ENCODE measurements at places on chromosomes 1 and 21.
A peak's percentile ranks its signal among the peaks of the same experiment; 100 is the strongest.

- no peak for DNase-seq
Measured at GRCh38 chr1:81312272-81312754, 488.4 kb upstream of the ADGRL2 start.

DNA sequence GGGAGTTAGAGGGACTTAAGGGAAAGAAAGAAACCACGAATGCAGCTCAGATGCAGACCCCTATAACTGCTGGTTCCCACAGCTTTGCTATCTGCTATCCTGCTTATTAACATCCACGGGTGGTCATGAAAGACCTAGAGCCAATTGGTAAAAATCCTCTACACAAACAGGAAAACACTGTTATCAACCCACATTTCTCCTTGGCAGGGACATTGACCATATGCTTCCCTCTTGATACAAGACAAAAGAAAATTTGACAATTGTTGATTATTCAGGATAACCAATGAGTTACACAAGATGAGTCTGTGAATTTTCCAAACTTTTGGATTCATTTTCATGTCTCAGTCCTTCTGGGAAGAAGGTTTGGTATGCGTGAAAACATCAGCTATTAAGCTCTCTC lies 90.4 kb downstream of the TIAM1 start:
- DNase-seq, result no peak

DNA sequence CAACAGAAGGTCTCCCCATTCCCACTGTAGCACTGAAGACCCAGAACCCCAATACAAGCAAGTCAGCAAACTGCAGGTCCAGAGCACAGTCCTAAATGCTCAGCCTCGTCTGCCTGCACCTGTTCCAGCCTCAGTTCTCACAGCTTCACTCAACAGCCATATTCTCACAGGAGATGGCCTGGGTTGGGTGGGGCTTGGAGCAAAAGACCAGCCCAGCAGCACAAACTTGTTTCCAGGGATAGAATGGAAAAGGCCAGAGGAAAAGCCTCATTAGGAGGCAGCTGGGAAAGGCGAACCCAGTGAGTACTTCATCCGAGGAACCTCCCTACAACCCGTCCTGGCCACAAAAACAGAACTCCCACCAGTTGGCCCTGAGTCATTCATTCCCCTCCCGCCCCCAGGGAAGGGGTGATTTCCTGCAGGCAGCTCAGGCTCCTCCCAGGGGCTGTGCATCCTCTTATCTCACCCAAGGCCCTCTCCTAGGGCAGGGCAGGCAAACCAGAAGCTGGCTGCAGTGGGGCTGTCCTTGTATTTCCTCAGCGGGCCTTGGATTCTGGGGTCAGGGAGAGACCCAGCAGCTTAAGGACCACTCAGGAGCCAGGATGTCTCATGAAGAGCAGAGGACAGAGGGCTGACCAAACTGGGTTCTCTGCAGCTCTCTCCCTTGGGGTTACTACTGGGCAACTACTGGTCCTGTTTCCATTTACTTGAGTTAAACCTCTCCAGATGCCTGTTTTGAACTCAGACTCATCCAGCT lies 7.4 kb upstream of the MPL start:
- DNase-seq, result no peak

GRCh38 chr1:229119161-229119560 lies 151.8 kb upstream of the RAB4A start:
- no peak for DNase-seq

DNA sequence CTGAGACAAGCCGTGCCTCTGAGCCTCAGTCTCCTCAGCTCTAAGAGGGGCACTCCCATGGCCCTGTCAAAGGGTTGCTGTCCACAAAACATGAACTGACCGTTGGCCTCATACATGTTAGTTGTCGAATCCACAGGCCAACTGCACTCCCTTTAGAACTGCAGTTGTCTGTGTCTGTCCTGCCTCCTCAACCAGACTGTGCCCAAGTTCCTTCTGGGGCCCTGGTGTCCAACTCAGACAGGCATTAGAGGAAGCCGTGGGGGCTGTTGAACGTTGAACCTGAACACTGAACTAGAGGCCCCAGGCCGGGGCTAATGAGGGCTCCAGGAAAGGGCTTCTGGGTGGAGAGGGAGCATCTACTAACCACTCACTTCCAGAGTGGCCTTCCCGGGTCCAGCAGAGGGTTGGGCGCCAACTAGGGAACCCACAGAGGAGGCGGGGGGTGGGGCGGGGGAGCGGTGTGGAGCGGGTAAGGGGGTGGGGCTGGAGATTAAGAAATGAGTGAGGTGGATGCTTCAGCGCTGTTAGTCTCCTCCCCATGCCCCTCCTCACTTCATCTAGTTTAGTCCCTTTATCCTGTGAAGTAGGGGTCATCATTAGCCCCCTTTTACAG lies at the start of gene RAB42:
Gene RAB42 (plus strand): TSS at position 558 of the 613 bp plus-strand sequence. CDS start 247 bp downstream, outside the sequence.
- DNase-seq, result peak; percentile 11

DNA sequence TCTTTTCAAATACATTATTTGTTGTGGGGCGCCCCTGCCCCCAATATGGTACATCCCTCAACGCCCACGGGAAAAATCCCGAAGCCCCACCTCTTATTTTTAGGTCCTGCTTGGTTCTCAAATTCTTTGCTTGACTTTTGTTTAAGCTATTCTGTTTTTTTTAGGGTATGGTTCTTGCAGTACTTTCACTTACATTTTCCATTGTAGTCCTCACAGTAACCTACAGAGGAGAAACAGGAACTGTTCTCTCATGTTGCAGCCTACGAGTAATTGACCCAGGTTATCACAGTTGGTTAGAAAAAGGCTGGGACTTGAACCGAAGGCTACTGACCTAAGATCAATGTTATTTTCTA lies 697 bp upstream of the C21orf91 start:
- DNase-seq, result no peak

- DNase-seq, result no peak
Measured at GRCh38 chr1:3064296-3064850, 4.6 kb upstream of the PRDM16 start.

DNA sequence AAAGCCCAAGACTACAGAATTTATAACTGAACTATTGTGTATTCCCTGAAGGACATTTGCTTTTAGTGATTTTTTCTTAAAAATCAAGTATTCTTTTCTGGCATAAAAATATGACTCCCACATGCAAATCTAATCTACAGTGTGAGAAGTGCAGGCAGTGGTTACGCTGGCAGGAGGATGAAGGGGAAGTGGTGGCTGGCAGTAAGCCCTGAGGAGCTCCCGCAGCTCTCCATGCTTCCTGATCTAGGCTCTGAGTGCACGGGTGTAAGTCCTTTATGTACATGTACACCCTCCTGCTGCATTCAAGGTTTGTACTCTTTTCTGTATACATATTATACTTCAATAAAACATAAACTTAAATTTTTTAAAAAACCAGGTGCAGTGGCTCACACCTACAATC lies 67.5 kb upstream of the PRDX6 start:
- DNase-seq, result peak; percentile 57

- no peak for DNase-seq
Measured at GRCh38 chr1:18803851-18804250, 55.6 kb downstream of the TAS1R2 start.

DNA sequence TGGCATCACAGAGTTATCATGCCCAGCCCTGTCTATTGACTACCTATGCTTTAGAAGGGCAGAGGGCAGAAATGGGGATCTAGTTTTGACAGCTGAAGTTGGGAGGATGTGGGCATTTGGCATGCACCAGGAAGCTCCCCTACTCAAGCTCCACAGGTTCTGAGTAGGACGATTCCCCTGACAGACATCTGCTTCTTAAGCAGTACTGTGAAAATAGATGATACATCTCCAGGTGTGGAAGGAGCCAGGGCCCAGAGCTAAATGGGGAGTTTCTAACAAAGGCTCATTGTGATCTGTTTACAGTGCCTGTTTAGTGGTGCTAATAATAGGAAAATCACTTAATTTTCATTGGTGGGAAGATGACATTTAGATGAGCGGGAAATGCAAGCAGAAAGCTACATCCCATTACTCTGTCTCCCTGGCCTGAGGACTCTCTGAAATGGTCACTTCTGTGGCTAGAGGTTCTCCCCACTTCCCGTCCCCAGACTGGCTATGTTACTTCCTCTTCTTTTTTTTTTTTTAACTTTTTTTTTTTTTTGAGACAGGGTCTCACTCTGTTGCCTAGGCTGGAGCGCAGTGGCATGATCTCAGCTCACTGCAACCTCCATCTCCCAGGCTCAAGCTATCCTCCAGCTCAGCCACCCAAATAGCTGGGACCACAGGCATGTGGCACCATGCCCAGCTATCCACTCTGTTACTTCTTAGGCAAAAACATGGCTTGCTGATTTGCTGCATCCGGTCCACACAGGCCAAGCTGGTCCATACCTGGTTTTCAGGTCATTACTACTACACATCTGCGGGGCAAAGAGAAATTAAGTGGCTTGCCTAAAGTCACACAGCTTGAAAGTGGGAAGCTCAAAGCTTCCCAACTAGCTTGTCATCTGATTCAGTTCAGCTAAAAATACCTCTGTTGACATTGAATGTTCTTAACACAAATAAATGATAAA lies 23.2 kb upstream of the CNIH3 start:
- DNase-seq, result no peak

DNA sequence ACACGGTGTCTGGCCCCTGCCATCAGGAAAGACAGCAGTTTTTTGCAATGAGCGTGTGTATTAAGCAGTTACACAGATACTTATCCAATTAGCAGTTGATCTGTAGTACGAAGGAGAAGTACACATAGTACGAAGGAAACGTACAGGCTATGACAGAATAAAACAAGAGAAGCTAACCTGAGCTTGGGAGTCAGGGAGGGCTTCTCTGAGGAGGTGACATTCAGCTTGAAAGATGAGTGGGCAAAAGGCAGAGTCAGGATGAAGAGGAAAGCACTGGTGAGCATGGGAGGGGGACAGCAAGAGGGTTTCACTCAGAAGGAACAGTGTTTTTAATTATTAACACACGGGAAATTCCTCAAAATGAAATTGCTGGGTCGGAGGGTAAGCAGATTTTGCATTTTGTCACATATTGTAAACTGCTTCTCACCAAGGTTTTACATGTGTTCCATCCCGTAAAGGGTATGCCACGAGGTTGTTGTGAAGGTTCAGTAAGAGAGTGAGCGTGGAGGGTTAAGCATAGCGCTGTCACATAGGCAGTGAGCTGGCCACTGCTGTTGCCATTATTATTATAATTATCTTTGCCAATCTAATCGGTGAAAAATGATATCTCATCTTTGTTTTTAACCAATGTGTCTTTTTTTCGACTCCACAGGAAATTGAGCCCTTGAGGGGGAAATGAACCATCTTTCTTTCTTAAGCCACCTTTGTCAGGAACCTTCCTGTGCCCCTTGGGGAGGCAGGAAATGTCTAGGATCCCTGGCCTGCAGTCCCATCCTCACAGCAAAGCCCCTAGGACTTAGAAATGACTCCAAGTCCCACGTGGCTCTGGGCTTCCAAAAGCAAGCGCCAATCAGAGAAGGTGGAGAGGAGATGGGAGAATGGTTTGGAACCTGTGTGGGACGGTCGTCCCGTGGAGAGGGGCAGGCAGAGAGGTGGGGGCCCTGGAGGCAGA lies 47.3 kb upstream of the POU3F1 start:
- no peak for DNase-seq

- DNase-seq, result peak; percentile 86
Measured at GRCh38 chr1:40404670-40405462, 31.3 kb downstream of the SMAP2 start.

- DNase-seq, result no peak
Measured at GRCh38 chr1:219480011-219480410, 132.9 kb downstream of the ZC3H11B start.

DNA sequence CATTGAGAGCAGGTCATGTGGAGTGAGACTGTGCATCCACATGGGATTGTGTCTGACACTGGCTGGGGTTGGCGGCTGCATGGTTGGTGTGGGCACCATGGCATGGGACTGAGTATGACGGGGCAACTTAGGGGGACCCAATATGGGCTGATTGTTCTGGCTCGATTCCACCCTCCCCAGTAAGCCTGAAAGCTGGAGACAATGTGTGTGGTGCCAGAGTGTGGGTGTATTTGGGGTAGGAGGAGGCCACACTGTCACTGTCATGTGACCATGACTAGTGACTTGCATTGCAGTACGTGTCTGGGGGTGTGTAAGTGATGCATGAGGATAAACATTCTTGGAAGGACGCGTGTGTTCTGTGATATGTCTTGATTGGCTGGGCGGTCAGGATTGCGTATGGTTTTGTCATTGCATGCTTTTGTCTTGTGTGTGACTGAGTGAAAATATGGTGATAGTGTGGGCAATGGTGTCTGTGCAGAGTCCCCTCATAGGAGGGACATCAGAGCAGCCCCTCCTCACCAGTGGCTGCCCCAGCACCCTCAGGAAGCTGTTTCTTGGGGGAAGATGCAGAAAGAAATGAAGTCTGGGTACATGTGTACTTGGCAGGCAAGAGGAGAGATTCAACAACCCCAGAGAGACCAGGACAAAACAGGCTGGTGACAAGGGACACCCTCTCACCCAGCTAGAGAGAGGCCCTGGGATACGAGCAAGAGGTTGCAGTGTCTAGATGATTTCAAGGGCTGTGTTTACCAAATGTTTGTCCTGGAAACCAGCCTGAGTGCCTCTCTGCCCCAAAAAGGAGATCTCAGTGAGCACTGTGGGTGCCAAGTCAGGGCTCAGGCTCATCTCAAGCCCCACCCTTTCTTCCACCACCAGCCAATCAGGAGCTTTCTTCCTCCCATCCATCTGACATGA lies 36.3 kb downstream of the SDC3 start:
- DNase-seq, result no peak

DNA sequence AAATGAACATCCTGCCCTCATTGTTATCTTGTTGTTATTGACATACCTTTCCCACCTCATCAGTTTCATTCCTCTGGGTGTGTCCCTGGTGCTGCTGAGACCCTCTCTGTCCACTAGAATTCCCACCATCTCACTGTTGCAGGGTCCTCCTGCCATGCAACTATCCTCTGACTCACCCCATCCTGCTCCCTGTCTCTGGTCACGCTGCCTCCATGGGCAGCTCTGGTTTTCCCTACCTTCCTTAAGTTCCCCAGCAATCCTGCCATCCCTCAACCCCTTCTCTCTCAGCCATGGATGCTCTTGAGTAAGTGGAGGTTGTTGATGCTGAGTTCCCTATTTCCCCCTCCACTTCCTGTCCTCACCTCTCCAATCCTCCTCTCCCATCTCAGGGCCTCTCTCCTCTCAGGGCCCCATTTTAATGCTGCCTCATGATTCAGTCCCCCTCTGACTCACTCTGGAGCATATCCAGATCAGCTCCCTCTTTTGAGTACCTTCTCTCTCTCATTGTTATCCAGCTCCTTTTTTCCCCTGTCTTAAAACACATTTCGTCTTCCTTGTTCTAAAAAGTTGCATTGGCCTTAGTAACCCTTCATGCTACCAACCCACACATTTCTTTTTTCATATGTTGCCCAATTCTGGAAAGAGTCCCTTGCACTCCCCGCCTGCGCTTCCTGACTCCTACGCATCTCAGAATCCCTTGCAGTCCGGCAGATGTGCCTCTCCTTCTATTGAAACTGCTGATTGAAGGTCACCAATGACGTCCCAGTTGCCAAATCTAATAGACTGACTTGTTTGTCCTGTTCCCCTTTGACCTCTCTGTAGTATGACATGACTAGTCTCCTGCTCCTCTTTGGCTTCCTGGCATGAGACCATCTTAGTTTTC lies 92.0 kb downstream of the CNIH3 start:
- DNase-seq, result no peak

- no peak for DNase-seq
Measured at GRCh38 chr1:27650539-27651175, 15.7 kb upstream of the FGR start.

- no peak for DNase-seq
Measured at GRCh38 chr1:196910215-196910614, 22.4 kb downstream of the CFHR4 start.

- no peak for DNase-seq
Measured at GRCh38 chr21:40176724-40177123, 309.5 kb downstream of the PCP4 start.

GRCh38 chr1:30691480-30691879 lies 31.9 kb downstream of the MATN1 start:
- no peak for DNase-seq

Measured in CD4-positive, alpha-beta T cell (primary cell).